ENCODE measurements at places on chromosomes 7 and 10. TPM values are rescaled to one million over a fixed set of nuclear protein-coding genes. Genes with fewer than 3 reads are reported as not detected.

DNA sequence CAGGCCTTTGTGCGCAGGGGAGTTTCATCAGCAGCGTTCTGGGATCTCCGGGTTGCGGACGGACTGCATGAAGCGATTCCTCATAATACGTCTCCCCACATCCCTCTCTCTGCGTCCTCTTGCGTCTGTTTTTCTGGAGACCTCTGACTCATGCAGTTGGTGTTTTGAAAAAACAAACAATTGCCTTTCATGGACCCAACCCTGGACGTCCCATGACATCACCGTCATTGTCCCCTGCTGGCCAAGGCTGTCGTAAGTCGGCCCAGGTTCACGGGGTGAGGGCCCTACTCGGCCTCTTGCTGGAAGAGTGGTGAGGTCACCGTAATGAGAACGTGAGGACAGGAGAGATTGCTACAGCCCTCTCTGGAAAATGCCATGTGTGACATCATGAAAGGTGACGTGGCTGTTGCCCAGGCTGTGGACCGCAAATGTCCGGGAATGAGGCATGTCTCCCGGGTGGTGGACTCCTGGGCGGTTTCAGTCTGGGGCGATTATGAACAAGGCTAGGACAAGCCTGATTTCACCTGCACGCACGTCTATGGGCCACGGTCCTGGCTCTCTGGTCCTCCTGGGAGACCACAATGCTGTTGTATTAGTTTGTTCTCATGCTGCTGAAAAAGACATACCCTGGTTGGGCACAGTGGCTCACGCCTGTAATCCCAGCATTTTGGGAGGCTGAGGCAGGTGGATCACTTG lies 9.8 kb upstream of the MAFK start:
- no peak overlapping the region for H3K27ac ChIP-seq
- DNase-seq, result no peak
- no peaks in the 10 kb centered on the region for H3K27me3 ChIP-seq
- H3K36me3 ChIP-seq, result no peaks in the 10 kb centered on the region
- H3K4me3 ChIP-seq, result no peak overlapping the region

Gene NKX1-2
- not detected for total RNA-seq

DNA sequence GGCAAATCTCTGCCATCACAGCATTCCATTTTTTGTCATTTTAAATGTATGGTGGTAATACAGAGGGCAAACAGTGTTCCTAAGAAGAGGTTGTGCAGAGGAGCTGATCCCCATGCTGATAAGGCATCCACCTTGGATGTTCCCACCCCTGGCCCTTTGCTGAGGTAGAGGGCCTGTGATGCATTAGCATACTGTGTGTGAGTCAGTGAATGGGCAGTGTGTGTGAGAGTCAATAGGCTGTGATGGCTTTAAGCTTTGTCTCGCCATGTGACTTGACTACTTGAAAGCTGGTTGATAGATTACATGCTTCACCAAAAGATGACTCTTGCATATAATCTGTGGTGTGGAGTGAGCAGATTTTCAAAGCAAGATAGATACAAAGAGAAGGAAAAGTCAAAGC lies 81.3 kb downstream of the INSYN2A start:
- no peaks in the 10 kb centered on the region for H3K4me1 ChIP-seq
- H3K4me3 ChIP-seq, result no peak overlapping the region
- no peak for DNase-seq
- H3K27ac ChIP-seq, result no peak overlapping the region
- H3K27me3 ChIP-seq, result no peaks in the 10 kb centered on the region

Gene SAP25
- total RNA-seq, result 71.2 TPM

Gene CC2D2B
- total RNA-seq, result not detected

GRCh38 chr10:97037365-97038361 lies 148.1 kb downstream of the SLIT1 start:
- DNase-seq, result peak; percentile 61
- H3K27ac ChIP-seq, result no peak overlapping the region
- H3K4me1 ChIP-seq, result no peaks in the 10 kb centered on the region
- H3K27me3 ChIP-seq, result no peaks in the 10 kb centered on the region
- peak overlapping the region; percentile 66 for H3K4me3 ChIP-seq

GRCh38 chr10:118680197-118680596 lies 74.6 kb downstream of the CACUL1 start:
- H3K4me3 ChIP-seq, result no peak overlapping the region
- H3K4me1 ChIP-seq, result no peaks in the 10 kb centered on the region
- H3K27me3 ChIP-seq, result no peaks in the 10 kb centered on the region
- DNase-seq, result no peak
- H3K36me3 ChIP-seq, result no peaks in the 10 kb centered on the region

DNA sequence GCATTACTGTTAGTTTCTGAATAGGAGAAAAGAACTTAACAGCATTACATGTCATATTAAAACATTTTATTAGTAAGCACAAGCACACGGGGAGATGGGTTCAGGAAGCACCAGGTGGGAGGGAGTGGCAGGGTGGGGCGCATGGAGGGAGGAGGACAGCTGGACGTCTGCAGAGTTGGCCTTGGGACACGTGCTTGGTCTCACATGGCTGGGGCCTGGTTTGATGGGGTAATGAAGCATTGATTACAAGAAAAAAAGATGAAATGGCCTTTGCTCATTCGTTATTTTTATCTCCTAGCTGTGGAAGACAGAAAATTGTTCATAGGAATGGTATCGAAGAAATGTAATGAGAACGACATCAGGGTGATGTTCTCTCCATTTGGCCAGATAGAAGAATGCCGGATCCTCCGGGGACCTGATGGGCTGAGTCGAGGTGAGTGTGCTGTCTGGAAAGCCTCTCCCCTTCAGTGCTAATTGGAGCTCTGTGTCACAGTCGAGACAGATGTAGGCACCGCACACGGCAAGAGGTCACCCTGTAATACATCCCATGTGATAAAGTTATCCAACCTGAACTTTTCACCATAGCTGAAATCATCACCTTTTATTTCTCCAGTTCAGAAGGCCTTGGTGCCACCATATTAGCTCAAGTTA lies 239.9 kb downstream of the CELF2 start:
- peak overlapping the region; percentile 60 for H3K27ac ChIP-seq
- H3K4me3 ChIP-seq, result no peak overlapping the region

Gene ABCF2
- 27.7 TPM for total RNA-seq

- H3K36me3 ChIP-seq, result no peaks in the 10 kb centered on the region
- H3K27me3 ChIP-seq, result no peaks in the 10 kb centered on the region
- no peak overlapping the region for H3K27ac ChIP-seq
- no peaks in the 10 kb centered on the region for H3K4me1 ChIP-seq
- no peak overlapping the region for H3K4me3 ChIP-seq
Observed at GRCh38 chr7:94423863-94424735, 29.4 kb downstream of the COL1A2 start.

Gene FOXI2
- not detected for total RNA-seq

DNA sequence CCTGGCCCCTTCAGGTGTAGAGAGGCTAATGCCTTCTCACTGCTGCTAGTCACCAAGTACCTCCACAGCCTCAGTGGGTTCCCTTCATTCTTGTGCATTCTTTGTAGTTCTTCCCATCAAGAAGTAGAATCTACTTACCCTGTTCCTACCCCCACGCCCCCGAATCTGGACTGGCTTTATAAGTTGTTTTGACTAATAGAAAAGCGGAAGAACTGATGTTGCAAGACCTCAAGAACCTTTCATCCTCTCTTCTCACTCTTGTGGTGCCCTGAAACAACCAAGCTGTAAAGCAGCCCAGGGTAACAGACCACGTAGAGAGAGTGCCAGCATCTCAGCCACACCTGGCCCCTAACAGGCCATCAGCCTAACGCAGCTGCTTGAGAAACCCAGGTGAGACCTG lies 23.2 kb upstream of the LAMB1 start:
- no peaks in the 10 kb centered on the region for H3K36me3 ChIP-seq
- no peak for DNase-seq
- H3K4me3 ChIP-seq, result no peak overlapping the region
- no peaks in the 10 kb centered on the region for H3K27me3 ChIP-seq
- H3K27ac ChIP-seq, result no peak overlapping the region
- no peaks in the 10 kb centered on the region for H3K4me1 ChIP-seq

DNA sequence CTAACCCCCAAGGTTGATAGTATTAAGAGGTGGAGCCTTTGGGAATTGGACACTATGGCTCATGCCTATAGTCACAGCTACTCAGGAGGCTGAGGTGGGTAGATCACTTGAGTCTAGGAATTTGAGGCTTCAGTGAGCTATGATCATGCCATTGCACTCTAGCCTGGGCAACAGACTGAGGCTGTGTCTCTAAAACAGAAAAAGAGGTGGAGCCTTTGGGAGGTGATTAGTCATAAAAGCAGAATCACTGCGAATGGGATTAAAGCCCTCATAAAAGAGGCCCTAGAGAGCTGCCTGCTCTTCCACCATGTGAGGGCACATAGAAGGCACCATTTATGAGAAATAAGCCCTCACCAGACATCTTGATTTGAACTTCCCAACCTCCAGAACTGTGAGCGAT lies 81.9 kb downstream of the SKAP2 start:
- no peaks in the 10 kb centered on the region for H3K4me1 ChIP-seq
- DNase-seq, result no peak
- no peak overlapping the region for H3K4me3 ChIP-seq
- no peaks in the 10 kb centered on the region for H3K27me3 ChIP-seq
- no peaks in the 10 kb centered on the region for H3K36me3 ChIP-seq
- no peak overlapping the region for H3K27ac ChIP-seq

Gene PDLIM1
- 0.32 TPM for total RNA-seq

Data from naive thymus-derived CD4-positive, alpha-beta T cell (primary cell).